ENCODE measurements at places on chromosomes 2 and 18.

DNA sequence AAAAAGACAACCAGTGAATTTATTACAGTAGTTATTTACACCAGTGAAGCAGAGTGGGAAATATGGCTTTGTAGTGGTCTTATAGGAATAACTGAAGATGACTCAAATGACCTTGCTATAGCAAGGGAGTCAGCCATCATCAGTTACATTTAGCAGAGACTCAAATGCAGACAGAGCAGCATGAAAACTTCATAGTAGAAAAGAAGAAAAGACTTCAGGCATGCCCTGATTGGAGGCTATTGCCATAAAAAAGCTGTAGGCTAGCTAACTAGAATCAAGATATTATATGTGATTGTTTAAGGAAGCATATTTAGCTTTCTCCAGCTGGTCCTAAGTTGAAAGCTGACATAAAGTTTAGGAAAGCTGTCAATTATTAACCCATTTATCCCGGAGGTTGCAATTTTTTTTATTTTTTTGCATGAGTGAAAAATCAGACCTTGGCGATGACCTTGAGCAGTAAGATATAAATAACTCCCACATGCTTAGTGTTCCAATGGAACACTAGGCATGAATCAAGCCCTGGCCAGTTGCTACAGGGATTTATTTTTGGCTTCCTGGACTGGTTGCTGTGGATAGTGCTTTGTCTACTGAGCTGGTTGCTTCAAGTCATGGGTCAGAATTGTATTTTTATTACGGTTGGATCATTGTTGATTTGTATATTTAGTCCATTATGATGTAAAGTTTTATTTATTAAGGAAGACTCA lies 675.6 kb upstream of the VRK2 start:
- no peak for DNase-seq

- no peak for DNase-seq
Observed at GRCh38 chr2:168698969-168699368, 103.5 kb upstream of the NOSTRIN start.

DNA sequence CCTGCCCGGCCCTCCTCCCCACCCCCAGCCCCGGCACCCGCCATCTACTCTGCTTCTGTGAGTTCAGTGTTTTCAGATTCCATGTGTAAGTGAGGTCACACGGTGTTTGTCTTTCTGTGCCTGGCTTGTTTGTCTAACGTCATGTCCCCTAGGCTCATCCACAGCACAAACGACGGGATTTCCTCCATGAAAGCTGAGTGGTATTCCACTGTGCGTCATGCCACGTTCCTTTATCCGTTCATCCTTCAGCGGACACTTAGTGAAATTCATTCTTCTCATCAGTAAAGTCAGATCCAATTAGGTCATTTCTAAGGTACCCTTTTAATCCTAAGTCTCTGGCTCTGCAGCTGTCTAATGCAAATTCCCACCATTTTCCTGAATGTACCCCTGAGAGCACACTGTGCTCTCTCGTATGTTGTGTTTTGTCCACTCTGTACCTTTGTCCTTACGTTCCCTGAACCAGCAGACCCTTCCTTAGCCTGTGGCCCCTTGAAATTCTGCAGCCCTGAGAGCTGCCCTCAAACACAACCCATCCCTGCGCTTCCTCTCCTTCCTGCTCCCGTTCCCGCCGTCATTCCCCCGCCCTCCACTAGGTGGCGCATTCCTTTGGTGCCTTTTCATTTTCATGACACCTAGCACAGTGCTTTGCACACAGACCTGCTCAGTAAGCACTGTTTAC lies 44.1 kb downstream of the TRAPPC12 start:
- peak; percentile 71 for DNase-seq

DNA sequence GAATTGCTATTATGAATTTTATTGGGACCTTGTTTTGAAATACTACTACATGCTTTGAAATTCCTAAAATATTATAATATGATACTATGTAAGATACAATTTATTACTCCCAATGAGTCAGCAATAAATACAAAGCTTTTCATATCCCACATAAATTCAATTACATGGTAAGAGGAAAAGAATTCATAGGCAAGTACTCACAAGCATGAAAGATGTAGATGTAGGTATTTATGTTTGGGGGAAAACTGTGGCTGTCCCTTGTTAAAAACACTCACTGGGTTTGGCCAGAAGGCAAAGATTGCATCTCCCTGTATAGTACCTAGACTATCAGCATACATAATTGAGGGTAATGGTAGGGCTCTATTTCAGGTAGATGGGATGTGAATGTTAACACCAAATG lies 90.4 kb downstream of the MBD2 start:
- DNase-seq, result no peak

- DNase-seq, result no peak
Observed at GRCh38 chr2:202909394-202910192, 1.9 kb downstream of the WDR12 start.

GRCh38 chr2:201854841-201855240 lies 48.5 kb downstream of the CDK15 start:
- DNase-seq, result no peak

GRCh38 chr2:144550911-144551310 lies 31.0 kb upstream of the ZEB2 start:
- DNase-seq, result no peak

DNA sequence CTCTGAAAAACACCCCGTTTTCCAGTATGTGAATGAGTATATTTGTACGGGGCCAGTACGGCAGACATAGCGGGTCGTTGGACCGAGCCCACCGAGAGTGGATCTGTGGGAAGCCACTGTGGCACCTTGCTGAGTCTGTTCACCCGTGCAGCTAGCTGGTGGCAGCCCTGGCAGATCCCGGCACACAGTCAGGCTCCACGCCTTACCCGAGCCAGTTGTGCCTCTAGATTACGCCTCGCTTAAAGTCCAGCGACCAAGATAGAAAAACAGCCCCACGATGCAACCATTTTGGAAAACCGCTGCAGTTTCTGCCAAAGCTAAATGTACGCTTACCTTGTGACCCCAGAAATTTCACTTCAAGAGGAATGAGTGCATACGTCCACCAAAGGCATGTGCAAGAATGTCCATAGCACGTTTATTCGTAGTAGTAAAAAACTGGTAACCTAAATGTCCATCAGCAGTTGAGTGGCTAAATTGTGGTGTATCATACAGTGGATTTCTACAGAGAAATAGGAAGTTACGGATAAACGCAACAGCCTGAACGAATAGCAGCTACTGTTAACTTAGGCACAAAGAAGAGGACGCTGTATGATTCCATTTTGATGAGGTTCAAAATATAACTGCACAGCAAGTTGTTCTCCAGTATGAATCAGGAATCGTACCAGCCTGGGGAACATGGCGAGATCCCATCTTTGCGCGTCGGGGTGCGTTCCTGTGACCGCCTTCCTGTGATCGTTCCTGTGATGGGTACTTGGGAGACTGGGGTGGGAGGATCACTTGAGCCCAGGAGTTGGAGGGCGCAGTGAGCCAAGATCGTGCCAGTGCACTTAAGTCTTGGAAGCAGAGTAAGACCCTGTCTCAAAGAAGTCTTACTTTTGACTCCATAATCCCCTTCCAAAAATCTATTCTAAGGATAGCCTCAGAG lies 688 bp upstream of the WDR33 start:
- DNase-seq, result no peak

DNA sequence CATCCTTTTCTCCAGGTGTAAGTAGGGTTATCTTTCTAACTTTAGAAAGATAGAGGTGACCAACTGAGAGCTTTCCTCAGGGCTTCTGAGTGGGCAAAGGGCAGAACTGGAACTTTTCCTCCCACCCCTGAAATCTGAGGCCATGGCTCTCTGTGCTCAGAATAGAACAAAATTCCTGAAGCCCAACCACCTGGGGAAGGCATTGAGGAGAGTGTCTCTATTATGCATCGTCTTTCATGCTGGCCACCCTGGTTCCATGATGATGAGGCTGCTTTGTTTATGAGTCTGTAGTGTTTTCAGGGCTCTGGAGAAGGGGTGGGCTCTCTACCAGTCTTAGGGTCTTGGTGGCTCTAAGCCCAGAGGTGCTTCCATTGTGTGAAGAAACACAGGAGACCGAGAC lies 30.7 kb upstream of the IL1R1 start:
- no peak for DNase-seq

GRCh38 chr18:37724206-37724605 lies 158.6 kb upstream of the CELF4 start:
- no peak for DNase-seq

DNA sequence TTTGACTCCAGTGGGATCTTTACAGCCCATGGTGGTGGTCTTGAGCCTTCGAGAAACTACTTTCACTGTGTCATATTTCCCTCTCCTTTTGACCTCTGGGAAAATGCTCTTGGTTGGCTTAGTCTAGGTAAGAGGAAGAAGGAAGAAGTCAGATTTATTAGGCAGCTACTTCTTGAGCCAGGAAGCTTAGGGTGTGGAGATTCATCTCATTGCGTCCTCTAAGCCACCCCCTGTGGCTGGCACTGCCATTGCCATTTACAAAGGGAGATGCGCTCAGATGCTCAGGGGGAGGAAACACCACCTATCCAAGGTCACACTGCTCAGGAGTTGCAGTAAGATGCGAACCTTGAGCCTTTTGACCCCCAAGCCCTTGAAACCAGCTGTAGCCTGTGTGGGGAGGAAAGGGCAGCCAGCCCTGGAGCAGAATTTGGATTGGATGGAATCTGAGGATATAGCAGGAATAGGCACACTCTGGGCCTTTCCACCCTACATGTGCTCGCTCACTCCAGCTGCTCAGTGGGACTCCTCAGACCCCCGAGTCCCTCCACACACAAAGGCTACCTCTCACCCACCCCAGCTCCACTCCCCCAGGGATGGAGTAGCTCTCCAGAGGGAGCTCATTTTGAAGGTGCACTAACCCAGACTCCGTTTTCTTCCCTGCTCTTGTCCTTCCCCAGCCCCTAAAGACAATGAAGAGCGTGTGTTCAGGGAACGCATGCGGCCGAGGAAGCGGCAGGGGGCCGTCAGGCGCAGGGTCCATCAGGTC lies 321.3 kb upstream of the EPAS1 start:
- no peak for DNase-seq

DNA sequence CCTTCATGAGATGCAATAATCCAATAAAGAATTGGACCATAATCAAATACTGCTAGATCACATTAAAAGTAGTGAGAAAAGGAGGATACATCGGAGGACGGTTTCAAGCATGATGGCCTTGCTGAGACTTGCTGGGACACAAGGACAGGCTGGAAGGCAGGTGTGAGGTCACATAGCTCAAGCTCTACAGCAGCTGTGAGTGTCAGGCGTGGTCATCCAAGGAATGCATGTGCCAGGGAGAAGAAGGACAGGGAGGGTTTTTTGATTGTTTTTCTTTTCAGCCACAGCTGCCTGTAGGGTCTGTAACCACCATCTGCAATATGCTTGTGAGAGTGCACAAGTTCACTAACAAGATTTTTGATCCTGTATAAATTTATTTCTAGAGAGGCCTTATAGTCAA lies 57.6 kb downstream of the BMP10 start:
- no peak for DNase-seq

GRCh38 chr2:134021830-134022524 lies 231.9 kb upstream of the MGAT5 start:
- no peak for DNase-seq

GRCh38 chr2:128685841-128686496 lies 367.3 kb upstream of the HS6ST1 start:
- DNase-seq, result no peak
